ENCODE measurements at places on chromosomes 12 and 14. TPM values are rescaled to one million over a fixed set of nuclear protein-coding genes. Genes with fewer than 3 reads are reported as not detected.

DAO gene
- total RNA-seq, result not detected

IQSEC3 gene
- total RNA-seq, result 0.33 TPM

DNA sequence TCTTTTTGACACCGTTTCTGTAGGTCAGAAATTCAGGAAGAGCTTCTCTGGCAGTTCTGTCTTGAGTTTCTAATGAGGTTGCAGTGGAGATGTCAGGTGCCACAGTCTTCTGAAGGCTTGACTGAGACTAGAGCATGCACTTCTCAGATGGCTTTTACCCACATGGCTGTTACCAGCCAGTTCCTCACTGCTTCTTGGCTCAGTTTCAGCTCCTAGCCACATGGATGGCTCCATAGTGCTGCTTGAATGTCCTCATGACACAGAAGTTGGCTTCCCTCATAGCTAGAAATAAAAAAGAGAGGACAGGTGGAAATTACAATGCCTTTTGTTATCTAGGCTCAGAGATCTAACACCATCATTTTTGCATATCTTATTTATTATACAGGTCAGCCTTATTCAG lies 38.1 kb upstream of the SLC2A13 start:
- DNase-seq, result no peak

DNA sequence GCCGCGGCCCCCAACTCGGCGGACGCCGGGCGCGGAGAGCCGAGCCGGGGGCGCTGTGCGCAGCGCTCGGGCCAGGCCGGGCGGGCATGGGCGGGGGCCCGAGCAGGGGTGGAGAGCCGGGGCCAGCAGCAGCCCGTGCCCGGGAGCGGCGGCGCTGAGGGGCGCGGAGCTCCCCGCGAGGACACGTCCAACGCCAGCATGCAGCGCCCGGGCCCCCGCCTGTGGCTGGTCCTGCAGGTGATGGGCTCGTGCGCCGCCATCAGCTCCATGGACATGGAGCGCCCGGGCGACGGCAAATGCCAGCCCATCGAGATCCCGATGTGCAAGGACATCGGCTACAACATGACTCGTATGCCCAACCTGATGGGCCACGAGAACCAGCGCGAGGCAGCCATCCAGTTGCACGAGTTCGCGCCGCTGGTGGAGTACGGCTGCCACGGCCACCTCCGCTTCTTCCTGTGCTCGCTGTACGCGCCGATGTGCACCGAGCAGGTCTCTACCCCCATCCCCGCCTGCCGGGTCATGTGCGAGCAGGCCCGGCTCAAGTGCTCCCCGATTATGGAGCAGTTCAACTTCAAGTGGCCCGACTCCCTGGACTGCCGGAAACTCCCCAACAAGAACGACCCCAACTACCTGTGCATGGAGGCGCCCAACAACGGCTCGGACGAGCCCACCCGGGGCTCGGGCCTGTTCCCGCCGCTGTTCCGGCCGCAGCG lies 639 bp downstream of the FZD10 start:
- no peak for DNase-seq

- DNase-seq, result no peak
Measured at GRCh38 chr14:44612002-44612401, 104.9 kb upstream of the FSCB start.

Data from activated CD4-positive, alpha-beta memory T cell treated with anti-CD3 and anti-CD28 coated beads, Interleukin-2, amount 10 ng/mL, durations not matched to agents 7 days and 5 days (primary cell).